ENCODE measurements at places on chromosomes 11 and 22.

DNA sequence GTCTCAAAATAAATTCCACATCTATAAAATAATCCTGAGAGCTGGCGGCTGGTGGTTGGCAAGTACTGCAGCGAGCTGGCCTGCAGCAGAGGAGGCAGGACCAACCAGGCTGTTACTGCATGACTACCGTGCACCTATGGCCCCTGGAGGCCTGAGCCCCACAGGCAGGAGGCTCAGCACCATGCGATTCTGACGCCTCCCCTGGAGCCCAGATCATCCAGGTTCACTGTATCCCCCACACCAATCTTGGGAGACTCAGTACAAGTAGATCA, 159.5 kb upstream of the NCAM1 start:
- no peak for DNase-seq

GRCh38 chr11:64871492-64871891, 6.9 kb downstream of the EHD1 start:
- DNase-seq: no peak

DNA sequence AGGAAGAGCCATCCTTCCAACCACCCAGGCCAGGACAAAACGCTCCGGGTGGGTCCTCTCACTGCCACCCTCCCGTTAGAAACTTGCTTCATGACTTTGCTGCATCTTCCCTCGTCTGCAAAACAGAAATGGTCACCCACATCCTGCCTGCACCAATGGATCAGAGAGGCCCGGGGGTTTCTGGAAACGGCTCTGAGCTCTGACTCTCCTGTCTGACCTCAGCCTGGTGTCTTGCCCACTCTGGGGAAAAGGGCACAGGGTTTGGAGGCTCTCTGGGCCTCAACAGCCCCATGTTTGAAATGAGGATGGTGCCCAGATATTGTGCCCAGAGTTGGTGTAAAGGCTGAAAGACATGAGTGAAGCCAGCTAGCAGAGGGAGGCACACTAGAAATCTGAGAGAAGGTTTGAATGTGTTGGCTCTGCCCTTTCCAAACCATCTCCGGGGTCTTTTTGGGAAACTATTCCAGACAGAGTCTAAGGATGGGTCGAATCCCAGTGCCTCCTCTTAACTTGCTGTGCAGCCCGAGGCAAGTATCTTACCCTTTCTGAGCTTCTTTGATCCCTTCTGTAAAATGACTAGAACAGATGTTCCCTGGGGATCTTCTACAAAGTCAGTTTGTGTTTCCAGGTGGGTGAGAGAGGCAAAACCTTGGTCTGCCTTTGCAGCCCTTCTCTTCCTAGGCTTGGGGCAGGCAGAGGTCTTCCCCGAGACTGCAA, 2.1 kb downstream of the CRYBB3 start:
- DNase-seq: no peak

- DNase-seq: no peak
These were observed 67.4 kb upstream of the PRODH start for GRCh38 chr22:19003508-19003907.

DNA sequence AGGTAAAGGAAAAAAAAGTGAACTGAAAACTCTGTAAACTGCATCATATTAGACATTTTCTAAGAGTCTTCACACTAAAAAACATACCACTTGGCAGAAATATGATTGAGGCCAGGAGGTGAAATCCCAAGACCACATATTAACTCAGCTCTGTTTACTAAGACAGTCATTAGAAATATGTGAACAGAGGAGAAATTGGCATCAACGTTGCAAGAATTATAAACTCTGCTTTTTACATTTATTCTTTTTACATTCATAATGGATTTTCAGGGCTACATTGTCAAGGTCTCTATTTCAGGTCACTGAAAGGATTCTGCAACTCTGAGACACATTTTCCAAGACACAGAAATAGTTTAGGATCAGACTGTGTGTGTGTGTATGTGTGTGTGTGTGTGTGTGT, 1364.0 kb downstream of the LRRC4C start:
- no peak for DNase-seq

DNA sequence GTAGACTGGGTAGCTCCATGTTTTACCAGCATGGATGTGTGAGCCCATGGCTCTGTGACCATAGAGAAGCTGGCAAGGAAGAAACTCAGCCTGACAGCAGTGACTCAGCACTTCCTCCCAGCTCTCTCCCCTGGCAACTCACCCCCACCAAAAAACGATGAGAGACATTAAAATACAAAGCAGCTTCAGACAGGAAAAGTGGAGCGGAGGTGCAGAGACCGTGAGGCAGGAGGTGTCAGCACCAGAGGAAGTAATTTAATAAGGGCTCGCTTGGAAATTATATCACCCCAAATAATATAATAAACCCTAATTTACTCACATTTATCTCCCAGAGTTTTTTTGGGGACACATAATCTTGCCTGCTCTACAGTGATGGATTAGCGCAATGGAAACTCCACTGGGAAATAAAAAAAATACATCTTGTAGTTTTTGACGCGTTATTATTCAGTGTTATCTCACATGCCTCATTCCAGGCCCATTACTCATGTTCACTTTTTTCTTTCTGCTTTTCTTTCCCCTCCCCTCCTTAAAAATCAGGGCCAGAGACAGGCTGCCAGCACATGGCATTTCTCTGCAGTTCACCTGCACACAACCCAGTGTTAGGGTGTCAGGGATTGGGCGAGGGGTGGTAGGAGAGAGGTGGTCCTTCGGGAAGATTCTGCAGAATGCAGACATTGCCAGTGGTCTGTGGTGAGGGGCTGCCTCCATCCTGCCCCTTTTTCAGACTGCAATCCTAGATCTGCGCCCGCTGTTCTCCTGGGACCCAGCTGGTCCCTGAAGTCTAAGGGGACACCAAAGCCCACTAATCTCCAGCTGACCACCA, 170.8 kb downstream of the BUD13 start:
- DNase-seq: no peak

DNA sequence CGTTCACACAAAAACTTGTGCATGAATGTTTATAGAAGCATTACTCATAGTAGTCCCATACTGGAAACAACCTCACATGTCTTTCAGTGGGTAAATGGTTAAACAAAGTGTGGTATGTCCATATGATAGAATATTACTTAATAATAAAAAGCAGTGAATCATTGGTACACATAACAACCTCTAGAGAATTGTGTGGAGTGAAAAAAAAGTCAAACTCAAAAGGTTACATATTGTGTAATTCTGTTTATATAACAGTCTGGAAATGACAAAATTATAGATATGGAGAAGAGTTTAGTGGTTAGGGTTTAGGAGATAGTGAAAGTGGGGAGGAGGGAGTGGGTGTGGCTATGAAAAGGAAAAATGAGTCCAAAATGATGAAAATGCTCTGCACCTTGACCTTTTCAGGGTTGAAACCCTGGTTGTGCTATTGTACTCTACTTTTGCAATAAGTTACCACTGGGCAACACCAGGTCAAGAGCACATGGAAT, 243.4 kb upstream of the DDI1 start:
- DNase-seq: no peak

DNA sequence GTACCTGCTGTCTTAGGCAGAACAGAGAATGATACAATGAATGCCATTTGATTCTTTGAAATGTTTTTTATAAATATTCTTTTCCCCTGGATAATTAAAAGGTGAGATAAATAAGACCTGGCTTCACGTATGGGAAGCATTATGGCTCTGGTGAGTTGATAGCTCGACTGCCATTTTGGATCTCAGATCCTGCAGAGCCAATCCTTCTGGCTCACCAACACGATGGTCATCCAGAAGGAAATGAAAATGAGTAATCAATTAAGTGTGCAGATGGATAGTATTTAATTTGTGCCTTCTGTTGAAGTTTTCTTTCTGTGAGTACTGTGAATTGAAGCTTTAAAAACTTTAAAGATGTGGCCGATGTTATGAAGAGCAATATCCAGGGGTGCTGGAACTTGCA, 2.7 kb downstream of the TNRC6B start:
- no peak for DNase-seq

DNA sequence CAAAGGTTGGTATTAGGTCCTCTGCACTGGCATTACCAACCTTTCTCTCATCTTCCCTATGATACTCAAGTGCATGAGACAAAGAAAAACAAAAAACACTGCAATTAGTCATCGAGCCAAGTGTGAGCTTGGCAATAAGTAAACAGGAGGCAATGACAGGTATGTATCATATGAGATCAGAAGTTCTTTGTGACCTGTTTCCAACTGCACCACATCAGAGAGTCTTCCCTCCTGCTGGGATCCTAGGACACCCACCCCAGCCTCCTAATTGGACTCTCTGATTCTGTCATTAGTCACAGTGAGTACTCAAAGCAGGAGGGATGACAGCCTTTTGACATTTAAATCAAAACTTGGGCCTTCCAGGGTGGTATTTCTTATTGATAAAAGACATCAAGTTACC, 7.8 kb upstream of the JAML start:
- DNase-seq: no peak

DNA sequence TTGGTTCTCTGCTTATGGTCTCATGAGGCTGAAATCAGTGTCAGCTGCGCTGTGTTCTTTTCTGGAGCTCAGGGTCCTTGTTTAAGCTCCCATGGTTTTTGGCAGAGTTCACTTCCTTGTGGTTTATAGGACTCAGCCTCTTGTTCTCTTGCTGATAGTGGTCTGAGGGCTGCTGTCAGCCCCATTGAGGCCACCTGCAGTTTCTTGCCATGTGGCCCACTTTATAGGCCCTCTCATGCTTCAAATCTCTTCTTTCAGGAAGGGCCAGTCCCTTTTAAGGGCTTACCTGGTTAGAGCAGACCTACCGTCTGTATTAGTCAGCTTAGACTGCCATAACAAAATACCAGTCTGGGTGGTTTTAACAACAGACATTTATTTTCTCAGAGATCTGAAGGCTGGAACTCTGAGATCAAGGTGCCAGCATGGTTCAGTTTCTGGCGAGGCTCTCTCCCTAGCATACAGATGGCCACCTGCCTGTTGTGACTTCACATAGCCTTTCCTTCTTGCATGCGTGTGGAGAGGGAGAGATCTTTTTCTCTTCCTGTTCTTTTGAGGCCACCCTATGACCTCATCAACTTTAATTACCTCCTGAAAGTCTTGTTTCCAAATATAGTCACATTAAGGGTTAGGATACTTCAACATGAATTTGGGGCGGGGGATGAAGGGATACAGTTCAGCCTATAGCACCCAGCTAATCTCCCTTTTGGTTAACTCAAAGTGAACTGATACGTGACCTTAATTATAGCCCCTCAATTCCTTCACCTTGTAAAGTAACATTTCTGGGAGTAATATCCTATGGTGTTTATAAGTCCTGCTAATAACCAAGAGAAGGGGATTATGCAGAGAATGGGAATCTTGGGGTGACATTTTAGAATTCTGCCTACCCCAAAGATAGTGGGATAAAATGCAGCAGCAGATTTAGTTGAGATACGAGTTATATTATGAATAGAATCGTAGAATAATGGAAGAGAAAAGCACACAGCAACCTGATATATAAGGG, 131.8 kb downstream of the UVRAG start:
- peak; percentile 49 for DNase-seq

DNA sequence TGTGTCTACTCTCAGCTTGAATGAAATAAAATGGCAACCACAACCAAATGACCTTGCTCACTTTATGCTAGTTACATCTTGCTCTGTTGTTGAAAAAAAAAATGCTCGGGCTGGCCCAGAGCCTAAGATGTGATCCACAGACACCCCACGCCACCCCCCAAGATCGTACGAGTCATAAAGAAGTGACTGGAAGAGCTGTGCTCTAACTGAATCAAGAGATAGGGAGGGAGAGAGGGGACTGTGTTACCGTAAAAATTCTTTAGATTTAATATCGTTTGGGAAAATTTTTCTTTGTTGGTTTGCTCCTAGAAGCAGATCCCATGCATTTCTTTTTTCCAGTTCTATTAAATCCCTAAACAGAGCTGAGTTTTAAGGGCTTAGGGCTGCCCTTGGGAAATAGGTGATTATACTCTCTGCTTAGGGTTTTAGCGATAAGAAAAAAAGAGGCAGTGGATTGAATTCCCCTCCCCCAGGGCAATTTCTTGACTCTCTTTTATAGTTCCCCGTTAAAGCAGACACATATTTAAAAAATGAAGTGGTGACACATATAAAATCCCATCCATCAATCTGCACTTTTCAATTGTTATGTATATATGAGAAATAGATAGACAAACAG, 14.5 kb downstream of the MAML2 start:
- DNase-seq: no peak

All from NCI-H187 treated with DMSO at 0.1 percent for 48 hours (cell line).